ENCODE measurements at places on chromosomes 2 and 18.

- DNase-seq, result peak; percentile 48
Measured at GRCh38 chr2:53087262-53087873, 680.2 kb upstream of the CHAC2 start.

GRCh38 chr18:36717422-36718110 lies 111.2 kb downstream of the TPGS2 start:
- no peak for DNase-seq

DNA sequence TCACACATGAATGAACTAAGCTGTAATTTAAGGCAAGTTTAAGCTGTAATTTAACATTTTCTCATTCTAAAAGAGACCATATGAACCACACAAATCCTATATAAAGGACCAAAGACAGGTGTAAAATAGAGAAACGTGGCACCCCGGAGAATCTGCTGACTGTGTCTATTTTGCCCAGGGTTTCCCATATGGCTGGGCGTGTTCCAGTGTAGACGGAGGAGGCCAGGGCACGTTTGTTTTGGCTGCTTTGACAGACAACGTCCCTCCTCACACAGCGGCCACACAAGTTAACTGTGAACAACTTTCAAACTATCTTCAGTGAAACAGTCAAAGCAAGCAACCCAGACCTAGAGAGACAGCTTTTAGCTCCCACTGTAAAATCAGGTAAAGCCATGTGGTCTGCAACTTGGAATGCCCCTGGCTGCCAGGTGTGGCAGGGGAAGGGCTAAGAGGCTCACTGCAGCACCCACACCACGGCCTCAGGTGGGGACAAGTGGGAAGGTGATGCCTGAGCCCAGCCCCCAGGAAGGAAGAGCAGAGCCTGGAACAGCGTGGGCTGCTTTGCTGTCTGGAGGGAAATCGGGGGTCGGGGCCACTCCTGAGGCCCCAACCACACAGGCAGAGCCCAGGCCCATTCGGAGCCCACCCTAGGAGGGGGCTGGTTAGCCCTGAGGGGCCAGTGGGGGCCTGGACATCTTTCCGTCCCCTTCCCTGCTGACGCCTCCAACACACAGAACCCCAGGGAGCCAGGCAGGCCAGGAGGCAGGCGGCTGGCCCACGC lies 40.7 kb downstream of the SLC66A2 start:
- no peak for DNase-seq

DNA sequence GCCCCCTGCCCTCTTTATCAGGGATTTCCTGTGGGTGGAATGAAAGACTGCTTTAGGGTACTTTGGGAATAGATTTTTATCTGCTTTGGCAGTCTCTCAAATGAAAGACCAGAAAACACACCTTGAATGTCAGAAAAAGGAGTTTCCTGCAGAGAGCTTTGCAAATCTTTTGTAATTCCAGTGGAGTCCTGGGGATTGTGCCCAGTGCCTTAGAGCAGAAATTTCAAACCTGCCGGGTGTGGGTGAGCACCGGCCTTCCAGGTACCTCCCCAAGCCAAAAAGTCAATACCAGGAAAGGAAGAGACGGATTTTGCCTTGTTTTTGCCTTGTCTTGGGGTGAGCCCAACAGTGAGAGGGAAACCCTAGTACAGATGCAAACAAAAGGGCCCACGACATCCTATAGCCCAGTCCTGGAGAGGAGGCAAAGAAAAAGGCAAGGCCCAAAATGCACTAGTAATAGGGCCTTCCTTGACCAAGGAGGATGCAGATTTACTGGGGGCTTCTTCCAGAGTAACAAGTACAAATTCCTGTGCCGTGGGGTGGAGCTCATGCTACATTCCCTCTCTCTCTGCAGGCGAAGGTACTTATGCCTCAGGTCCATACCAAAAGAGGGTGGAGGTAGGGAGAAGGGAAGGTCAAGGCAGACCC lies 36.4 kb downstream of the FOXI3 start:
- DNase-seq, result no peak

DNA sequence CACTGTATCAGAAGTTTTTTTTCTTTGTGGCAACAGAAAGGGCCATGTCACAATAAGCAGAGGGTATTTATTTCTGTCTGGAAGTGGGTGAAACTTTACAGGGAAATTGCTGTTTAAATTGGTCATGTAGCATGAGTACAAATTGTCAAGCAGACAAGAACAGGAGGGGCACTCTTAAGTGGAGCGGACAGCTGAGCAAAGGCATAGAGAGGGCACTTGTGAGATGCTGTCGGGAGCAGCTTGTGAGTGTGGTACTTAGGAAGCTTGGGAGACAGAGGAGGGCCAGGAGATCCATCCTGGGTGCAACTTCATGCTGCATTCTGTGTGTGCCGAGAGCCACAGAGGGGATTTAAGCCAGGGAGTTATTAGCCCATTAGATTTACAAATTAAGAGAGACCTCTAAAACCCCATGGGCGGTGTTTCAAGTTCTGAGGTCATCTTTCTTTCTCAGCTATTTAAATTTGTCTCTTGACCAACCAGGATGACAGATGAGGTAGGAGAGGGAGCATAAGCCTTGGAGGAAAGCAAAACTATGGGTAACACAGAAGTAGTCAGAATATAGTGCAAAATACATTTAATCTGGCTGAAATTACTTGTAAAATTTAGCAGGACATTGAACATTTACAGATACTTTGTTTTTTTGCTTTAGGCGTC lies 30.4 kb downstream of the INPP4A start:
- no peak for DNase-seq

- DNase-seq, result peak; percentile 81
Measured at GRCh38 chr2:26184555-26185303, 11.8 kb downstream of the GAREM2 start.

DNA sequence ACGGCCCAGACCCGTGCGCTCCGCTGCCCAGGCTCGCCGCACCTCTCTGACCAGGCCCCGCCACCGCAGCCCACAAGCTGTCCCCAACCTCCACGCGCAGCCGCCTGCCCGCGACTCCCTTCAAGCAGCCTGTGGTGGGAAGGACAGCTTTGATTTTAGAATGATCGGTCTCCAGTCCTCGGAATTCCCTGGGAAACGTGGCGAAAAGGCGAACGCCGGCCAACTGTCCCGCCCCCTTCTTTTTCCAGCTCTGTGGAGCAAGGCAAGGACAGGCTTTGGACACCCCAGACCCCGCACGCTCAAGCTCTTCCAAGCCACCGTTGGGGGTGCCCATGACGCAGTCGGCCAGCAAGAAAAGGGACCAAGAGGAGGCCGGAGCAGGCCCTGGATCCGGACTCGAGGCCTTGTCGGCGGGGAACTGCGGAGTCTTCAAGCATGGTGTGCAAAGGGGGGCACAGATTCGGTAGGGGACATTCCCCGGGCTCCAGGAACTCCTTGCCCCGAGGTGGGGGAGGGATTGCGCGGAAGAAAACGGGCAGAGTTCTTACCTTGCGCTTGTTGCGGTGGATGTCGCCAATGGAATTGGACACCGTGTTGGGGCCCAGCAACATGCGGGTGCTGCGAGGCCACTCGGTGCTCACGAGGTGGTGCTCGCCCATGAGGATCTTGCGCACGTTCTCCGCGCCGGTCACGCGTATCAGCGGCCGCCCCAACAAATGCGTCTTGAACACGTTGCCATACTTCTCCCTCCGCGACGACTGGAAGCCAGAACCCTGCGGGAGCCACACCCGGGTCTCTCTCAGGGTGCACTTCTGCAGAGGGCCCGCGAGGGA lies 4.0 kb downstream of the CYP26B1 start:
- DNase-seq, result peak; percentile 9

- peak; percentile 16 for DNase-seq
Measured at GRCh38 chr2:86301711-86302202, 35.7 kb downstream of the REEP1 start.

- peak; percentile 40 for DNase-seq
Measured at GRCh38 chr2:12087671-12088380, 341.4 kb downstream of the LPIN1 start.

DNA sequence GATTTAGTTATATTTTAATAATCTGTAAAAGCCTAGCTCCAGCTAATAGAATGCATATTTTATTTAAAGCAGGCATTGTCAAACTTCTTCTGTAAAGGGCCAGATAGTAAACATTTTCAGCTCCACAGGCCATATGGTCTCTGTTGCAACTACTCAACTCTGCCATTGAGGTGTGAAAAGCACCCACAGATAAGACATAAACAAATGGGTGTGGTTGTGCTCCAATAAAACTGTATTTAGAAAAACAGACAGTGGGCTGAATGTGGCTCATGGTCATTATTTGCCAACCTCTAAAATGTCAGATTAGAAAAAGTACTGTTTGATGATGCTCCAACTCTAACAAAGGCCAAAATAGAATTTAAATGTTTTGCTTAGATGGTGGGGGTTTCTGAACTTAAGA lies 519.9 kb downstream of the RNF144A start:
- no peak for DNase-seq

- no peak for DNase-seq
Measured at GRCh38 chr18:48750485-48751175, 200.1 kb downstream of the SMAD7 start.

DNA sequence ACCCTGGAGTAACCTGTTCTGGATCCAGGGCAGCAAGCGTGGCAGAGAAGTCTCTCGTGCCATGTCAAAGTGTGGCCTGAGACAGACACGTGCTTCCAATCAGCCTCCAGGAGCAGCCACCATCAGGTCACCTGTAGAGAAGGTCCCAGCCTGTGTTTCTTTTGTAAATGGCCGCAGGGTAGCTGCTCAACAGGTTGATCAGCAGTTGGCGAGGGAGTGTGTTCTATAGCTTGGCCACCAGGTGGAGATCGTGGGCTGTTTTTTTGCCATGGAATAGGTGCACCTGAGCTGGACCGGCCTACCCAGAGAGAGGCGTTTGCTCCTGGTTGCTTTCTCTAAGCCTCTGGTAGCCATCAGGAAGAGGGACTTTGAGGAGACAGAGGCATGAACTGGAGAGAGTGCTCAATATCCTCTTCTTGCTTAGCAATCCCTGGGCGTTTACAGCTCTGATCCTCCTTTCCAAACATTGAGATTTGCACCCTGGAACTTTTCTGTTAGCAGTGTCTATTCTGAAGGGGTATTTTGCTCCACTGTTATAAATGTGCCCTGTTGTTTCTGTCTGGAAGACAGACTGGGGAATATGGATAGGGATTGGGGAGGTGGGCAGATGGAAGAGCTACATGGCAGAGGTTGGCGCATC lies 34.2 kb upstream of the EN1 start:
- DNase-seq, result peak; percentile 20

Measured in amniotic epithelial cell (primary cell).